DND-41 (cell line): ENCODE measurements at places on chromosomes 4 and X.

DNA sequence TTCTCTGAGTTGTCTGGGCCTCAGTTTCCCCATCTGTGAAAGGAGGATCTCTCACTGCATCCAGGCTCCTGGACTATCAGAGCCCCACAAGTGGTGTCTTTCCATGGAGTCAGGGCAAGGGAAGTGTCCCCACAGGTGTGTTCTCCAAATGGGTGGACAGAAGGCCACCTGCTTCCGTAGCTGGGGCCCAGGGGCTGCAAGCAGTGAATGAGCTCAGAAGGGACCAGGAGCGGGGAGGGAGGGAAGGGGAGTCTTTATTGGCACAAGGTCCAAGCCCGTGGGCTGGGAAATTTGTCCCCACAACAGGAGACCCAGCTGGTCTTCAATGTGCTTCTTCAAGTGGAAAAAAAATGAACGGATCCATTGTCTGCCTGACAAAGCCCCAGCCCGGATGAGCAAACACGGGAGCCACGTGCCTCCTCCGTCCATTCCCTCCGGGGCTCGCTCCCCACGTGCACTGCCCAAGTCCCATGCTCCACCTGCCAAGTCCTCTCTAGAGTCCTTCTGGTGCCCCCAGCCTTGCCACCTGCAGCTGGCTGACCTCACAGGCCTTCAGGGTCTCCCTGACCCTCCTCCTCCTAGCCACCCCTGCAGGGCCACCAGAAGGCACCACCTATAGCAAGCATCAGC lies 72.0 kb downstream of the JAKMIP1 start:
- no peak for DNase-seq

- DNase-seq, result no peak
Observed at GRCh38 chrX:38847206-38847902, 46.1 kb downstream of the MID1IP1 start.

DNA sequence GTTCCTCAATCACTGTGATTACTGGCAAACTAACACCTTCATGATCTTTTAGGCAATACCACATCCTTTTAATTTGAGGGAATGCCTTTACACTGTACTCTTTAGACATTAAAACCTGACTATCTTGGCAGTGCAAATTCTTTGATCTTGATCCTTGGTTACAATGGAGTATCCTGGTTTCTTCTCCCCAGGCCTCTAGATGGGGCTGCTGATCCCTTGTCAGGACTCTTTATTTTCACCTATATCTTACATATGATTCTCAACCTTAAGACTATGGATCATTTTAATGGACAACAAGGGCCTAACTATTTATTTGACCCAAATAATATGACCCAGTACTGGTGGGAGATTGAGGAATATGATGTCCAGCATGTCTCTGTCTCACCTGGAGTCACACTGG lies 1005.5 kb upstream of the INTU start:
- DNase-seq, result no peak

GRCh38 chrX:103148075-103148474 lies 55.1 kb upstream of the NXF3 start:
- DNase-seq, result no peak

DNA sequence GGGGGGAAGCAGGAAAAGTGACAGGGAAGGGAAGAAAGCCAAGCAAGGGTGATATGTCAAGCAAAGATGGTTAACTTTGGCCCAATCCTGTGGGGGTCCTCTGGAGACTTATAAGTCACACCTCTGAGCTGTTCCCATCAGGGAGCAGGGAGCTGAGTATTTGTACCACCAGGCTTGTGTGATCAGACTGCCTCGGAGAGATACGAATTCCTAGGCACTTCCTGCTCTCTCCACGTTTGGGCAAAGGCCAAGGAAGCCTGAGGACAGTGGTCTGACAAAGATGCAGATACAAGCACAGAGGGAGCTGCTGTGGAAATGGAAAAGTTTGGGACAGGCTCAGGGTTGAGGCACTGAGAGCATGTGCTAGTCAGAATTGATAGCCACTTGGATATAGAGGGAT lies 10.4 kb upstream of the PPP3CA start:
- DNase-seq, result no peak

DNA sequence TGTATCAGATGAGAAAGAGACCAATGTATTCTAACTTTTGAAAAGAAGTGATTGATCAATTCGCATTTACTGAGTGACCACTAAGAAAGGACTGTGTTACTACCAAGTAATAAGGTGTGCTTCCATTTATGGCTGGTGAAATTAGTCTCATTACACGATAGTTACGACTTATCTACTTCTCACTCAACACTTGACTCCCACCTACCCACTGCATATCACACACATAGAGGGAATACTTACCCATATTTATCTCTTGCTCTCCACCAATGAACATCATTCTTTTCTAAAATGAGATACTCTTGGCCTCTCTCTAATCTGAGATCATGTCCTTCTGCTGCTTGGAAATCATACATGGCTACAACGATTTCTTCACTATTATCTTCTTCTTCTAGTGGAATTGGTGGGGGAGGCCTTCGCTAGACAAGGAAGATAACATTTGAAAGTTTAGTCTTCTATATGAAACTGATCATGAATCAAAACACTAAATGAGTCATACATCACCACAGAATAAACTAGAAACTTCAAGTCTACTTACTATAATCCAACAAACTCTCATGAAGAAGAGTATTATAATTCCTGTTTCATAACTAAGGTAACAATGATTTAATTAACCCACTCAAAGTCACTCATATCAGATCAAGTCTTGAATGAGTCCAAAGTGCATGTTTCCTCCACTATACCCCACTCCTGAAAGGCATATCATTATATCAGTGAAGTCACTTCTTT lies 33.7 kb upstream of the TXK start:
- DNase-seq, result no peak
